ENCODE measurements at places on chromosomes 5 and 9. TPM values are rescaled to one million over a fixed set of nuclear protein-coding genes. Genes with fewer than 3 reads are reported as not detected.

The ANXA6 gene
- 325 TPM for polyA plus RNA-seq

The GPRIN1 gene
- 0.49 TPM for polyA plus RNA-seq

The CRB2 gene
- polyA plus RNA-seq: 0.10 TPM

The ANKRD34B gene
- 0.16 TPM for polyA plus RNA-seq

- no peak for DNase-seq
Observed at GRCh38 chr9:78821126-78821822, 524.3 kb downstream of the PSAT1 start.

DNA sequence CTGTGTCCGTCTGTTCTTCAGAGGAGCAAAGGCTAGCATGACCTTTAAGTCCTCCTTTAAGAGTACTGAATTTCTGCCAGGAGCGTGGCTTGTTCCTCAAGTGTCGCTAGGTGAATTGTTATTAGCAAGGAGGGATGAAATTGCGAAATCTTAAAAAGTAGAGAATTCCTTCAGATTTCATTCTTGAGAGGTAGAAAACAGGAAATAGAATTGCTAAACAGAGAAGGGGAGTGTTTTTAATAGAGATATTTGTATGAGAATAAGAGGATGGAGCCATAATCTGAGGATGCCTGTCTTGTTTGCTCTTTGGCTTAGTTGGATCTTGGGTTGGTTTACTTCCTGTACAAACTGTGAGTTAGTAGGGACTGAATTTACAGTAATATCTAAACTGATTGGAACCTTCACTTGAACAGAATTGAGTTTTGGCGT is 39.2 kb downstream of the EXOSC2 start:
- DNase-seq: no peak

DNA sequence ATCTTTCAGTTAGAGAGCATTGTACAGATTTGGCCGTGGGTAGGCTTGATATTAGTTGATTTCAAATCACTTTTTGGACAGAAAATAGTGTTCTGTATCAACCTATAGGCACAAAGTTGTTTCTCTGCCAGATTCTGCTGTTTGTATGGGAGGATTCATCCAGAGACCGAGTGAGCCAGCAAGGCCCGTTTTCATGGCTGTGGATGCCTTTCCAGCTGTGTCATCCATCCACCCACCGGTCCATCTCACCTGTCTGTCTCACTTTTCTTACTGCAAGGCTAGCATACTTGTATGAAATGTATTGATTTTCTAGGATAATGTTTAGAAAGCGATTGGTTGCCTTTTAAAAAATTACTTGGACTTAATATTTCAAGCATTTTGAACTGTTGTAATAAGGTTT is 34.4 kb downstream of the ICE1 start:
- DNase-seq: no peak

GRCh38 chr5:67123819-67124218 is 72.8 kb downstream of the CD180 start:
- DNase-seq: no peak

DNA sequence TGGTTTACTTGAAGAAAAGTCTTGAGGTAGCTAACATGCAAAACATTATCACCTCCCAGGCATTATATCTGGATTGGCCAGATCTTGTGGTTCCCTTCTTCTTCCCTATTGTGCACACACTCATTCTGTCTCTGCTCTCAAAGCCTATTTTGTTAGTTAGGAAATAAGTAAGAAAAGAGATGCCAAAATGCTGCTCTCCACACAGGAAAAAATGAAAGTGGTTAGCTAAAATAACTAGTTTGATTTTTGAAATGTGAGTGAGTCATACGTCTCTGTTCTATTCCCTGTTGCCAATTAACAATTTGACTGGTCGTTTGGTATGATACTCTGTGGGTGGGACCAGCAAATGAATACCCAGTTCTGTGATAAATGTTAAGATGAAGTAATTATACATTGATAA is 28.1 kb downstream of the LMNB1 start:
- no peak for DNase-seq
